COR-L47 (cell line): ENCODE measurements at places on chromosomes 4 and X.
A peak's percentile ranks its signal among the peaks of the same experiment; 100 is the strongest.

DNA sequence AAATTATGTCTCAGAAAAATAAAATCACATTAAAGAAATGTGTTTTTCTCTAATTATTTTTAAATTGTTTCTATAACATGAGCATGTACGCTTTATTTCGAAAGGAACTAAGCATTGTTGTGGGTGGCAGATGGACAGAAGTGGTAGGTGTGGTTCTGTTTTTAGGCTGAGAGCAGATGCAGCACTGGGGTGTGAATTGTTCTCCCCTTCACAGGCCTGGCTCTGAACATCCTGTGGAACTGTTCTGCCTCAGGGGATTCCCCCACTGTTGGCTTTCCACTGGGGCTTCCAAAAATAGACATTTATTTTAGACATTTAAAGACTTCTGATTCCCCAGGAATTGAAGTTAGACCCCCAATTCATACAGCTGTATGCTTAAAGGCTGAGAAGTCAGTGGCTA lies 41.9 kb upstream of the PDHA2 start:
- DNase-seq, result no peak

DNA sequence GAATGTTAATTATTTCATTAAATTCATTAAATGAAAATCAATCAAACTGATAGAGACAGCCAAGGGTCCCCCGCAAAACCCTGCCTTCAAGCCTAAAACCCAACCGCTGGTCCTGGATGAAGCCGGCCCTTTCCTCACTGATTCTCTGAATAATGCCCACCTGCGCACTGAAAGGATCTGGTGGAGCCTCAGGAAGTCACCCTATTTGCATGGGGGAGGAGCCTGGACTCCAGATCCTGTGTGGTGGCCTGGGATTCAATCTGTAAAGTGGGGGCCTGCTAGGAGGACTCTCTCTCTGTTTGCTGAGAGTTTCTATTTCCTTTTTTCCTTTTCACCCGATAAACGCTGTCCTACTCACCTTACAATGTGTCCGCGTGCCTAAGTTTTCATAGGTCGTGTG lies 97.9 kb upstream of the ADAMTS3 start:
- DNase-seq, result no peak

- no peak for DNase-seq
Measured at GRCh38 chr4:47500776-47501175, 15.7 kb downstream of the ATP10D start.

- DNase-seq, result no peak
Measured at GRCh38 chr4:43564107-43564506, 671.6 kb downstream of the GRXCR1 start.

- DNase-seq, result no peak
Measured at GRCh38 chrX:132750331-132751062, 207.9 kb downstream of the HS6ST2 start.

DNA sequence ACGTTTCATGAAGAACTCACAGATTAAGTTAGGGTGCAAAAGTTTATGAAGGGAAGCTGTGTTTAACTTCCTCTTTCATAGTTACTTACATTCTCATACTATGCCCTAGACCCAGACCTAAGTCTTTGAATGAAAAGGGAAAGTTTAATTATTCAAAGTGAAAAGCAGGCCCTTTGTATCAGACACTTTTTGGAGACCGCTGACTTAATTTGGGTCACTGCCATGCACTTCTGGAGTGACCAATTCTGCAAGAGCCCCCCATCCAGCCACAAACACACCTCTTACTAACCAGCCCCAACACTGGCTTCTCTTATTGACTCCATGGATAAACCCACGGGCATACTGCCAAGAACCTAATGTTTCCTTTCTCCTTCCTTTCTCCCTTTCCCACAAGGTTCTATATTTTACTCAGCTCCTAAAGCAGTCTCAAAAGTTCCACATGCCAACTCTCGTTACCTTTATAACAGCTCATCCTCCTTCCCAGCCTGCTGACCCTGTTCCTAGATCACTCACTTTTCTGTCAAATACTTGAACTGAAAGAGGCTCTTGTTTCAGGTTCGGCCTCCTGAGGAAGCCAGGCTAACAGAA lies 34.5 kb downstream of the ABCE1 start:
- peak; percentile 5 for DNase-seq

DNA sequence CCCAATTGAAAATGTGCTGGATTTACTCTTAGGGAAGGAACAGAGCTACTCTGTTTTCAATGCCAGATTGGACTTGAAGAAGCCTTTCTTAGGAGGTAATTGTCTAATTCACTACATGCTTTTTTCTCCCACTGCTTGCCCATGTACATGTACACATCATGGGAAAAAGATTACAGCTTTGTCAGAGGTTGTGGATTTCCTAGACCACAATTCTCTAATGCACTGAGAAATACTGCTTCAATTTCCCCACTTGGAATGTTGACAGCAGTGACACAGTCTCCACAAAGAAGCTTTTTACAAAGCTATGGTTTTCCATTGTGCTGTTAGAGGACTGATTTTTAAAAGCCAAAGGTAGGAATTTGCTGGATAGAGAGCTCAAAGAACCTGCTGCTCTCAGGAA lies 19.5 kb downstream of the ZAR1 start:
- no peak for DNase-seq

DNA sequence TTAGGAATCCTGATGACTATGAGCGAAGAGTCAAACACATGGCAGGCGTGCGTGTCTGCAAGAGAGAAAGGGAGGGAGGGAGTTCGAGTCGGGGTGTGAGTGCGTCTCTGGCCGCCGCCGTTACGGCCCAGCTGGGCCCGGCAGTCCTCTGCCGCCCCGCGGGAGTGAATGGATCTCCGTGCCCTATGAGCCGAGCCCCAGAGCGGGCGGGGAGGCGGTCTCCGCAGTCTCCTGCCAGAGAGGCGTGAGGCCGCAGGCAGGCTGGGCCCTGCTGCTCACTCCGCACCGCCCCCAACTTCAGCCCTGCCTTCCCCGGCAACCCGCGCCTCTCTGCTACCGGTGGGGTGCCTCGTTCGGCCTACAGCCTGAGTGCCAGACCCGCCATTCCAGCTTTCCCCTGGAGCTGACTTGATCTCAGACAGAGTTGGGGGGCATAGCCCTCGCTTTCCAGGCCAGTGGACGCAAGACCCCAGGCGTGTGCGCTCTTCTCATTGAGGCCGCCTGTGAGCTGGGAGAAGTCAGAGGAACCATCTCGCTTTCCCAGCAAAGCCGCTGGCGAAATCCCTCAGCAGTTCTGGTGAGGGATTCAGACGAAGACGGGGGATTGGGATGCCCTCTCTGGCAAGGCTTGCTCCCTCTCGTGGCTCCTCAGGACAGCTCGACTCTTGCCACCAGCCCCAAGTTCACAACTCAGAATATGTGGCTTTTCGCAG lies 1.4 kb downstream of the SLC16A2 start:
- DNase-seq, result no peak

GRCh38 chr4:183349673-183350072 lies 27.4 kb upstream of the CLDN24 start:
- no peak for DNase-seq

DNA sequence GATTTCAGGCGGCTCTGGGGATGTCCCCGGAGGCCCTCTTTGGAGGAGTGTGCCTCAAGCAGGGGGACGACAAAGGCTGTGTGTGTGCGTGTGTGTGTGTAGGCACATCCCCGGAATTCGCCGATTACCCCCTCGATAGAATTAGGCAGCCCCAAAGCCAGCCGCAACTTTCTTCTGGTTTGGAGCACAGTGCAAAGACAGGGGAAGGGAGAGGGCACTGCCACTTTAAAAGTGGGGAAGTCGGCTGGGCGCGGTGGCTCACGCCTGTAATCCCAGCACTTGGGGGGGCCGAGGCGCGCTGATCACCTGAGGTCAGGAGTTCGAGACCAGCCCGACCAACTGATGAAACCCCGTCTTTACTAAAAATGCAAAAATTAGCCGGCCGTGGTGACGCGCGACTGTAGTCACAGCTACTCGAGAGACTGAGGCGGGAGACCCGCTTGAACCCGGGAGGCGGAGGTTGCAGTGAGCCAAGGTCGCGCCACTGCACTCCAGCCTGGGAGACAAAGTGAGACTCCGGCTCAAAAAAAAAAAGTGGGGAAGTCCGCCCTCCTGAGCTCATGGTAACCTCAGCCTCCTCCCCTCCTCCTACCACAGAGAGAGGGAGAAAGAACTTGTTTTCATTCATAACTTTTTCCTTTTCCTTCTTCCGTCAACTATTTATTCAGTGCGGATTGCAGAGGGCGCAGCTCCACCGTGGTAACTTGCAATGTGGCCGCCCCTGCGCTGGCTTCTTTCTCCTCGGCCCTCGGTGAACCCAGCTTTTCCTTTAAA lies 2.4 kb downstream of the SPRY1 start:
- peak; percentile 51 for DNase-seq

DNA sequence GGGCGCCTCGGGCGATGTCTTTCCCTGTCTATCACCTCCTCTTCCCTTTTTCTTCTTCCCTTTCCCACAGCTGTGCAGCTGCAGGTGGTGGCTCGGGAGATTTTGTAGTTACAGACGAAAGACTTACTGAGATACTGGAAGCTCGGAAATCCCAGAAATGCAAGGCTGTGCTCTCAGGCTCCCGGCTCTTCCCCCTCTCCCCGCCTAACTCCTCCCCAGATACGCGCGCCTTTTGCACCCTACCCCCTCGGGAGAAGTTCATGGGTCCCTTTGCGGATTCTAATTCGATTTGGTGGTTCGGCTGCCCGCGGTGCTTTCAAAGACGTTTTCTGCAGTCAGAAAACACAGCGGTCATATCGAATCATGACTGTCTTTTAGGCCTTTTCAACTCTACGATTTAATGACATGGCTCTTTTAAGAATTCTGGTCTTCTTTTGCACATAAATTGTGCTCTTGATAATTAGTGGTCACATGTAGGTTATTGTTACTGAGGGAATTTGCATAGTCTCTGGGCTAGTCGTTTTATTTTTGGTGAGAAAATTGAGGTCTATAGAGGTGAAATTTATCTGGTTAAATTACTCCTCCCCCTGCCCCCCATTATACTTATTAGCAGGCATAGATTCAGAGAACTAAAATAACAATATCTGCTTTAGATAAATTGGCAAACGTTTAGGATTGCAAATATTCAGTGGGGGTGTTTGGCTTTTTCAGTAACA lies 1.6 kb downstream of the SEPTIN11 start:
- no peak for DNase-seq

DNA sequence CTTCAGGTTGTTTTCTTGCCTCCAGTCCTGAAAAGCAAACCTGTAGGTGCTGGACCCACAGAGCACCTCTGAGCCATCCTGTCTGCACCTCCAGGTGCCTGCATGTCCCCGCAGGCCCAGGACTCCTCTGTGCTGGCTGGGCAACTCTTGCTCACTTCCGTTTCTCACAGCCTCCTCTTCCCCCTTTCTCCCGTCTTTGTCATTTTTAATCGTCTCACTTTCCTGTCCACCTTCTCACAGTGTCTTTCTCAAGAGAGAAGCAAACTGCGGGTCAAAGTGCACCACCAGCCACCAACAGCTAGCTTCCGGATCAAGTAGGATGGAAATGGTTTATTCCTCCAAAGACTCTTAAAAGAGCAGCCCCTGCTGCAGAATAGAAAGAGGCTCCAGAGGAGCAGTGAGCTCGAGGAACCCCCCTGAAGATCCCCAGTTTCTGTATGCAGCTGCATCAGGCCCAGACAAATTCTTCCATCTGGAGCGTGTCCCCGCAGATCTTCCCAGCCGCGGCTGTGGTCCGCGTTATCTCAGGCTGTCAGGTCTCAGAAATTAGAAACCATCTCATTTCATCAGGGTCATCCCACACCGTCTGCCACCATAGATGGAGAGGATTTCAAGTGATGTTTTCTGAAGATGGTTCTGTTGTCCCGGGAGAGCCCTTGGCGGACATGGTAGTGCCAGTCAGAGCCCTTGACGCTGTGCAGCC lies 87.7 kb downstream of the FHDC1 start:
- no peak for DNase-seq

- DNase-seq, result no peak
Measured at GRCh38 chr4:93648258-93648657, 180.3 kb upstream of the ATOH1 start.

- no peak for DNase-seq
Measured at GRCh38 chrX:101062176-101062575, 10.3 kb upstream of the TRMT2B start.
